NCI-H1436 treated with DMSO at 0.1 percent for 48 hours (cell line): ENCODE measurements at places on chromosomes 13 and 19.

- DNase-seq, result no peak
These were observed 8.4 kb upstream of the FLT1 start for GRCh38 chr13:28503182-28503967.

DNA sequence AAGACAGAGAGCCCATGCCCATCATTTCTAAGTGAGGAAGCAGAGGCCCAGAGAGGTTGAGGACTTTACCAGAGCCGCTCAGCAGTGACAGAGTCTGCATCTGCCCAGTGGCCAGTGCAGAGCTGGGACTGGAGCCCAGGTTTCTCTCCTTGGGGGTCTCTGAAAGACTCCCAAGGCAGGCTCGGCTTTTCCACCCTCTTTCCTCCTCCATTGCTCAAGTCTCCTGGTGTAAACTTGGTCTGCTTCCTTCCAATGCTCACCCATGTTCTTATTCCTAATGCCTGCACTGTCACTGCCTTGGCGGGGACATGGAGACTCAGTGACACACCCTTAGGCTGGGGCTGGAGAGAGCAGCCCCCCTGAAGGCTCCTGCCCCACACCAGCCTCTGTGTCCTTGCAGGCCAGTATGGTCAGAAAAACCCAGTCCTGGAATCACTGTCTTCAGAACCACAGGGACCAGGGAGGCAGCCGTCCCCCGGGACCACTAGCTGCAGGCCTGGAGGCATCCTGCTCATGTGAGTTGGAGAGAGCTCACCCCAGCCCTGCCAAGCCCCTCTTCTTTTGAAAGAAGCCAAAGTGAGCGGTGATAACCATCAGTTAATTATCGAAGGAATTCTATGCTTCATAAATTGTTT lies 211.0 kb upstream of the ZNF536 start:
- DNase-seq, result no peak

GRCh38 chr19:31478241-31478640 lies 129.0 kb upstream of the TSHZ3 start:
- DNase-seq, result no peak

GRCh38 chr19:2362970-2363300 lies 2.9 kb downstream of the TMPRSS9 start:
- DNase-seq, result no peak

GRCh38 chr19:40264314-40265054 lies 20.7 kb downstream of the AKT2 start:
- DNase-seq, result no peak

DNA sequence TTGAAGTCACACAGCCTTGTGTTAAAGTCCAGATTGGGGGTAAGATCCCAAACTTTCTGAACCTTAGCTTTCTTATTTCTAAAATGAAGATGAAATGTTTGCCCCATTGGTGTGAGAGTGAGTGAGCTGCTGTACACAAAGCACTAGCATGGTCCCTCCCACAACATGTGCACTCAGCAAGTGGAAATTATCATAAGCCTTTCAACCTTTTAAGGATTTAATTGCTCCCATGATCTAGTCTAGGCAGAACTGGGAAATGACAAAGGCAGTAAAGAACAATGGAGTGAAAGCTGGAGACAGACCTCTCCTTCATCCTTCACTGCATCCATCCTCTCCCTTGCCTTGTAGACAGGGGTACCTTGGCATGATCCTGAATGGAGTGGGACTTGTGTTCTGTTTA lies 76.0 kb upstream of the GPR12 start:
- DNase-seq, result no peak

- DNase-seq, result no peak
These were observed 6.1 kb downstream of the CRB3 start for GRCh38 chr19:6470173-6470572.

DNA sequence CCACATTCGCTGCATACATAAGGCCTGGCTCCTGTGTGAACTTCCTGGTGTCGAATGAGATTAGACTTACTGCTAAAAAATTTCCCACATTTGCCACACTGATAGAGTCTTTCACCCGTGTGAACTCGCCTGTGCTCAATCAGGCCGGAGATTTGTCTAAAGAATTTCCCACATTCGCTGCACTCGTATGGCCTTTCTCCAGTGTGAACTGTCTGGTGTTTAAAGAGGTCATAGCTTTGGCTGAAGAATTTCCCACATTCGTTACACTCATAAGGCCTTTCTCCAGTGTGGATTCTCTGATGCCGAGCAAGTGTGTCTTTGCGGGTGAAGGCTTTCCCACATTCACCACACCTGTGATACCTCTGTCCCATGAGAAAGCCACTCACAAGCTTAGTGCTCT lies 6.5 kb downstream of the ZNF671 start:
- DNase-seq, result no peak

GRCh38 chr19:2927032-2927430 lies 17.7 kb downstream of the ZNF77 start:
- DNase-seq, result no peak

GRCh38 chr19:53982001-53982451 lies 9.4 kb upstream of the CACNG6 start:
- DNase-seq, result no peak

GRCh38 chr13:98150832-98151479 lies 8.1 kb downstream of the FARP1 start:
- no peak for DNase-seq

- DNase-seq, result no peak
These were observed 481.9 kb downstream of the GPC6 start for GRCh38 chr13:93708308-93709075.

GRCh38 chr13:36188441-36188840 lies 25.9 kb downstream of the SOHLH2 start:
- DNase-seq, result no peak

DNA sequence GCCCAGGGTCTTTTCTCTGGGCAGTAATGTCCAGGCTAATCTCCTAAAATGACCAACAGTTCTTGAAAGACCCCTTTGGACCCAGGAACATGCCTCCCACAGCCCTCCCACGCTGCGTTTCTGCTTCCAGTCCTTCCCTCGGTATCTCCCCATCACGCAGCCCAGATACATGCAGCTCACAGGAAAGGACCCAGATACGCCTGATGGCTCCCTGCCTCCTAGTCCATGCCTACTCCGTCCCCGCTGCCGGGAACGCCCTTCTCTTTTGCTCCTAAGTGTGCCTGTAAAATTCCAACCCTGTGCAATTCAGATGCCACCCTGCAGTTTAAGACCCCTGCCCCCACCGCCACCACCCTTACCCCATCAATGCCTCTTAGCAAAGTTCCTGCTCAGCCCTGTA lies 778 bp downstream of the MUC16 start:
- DNase-seq, result no peak

DNA sequence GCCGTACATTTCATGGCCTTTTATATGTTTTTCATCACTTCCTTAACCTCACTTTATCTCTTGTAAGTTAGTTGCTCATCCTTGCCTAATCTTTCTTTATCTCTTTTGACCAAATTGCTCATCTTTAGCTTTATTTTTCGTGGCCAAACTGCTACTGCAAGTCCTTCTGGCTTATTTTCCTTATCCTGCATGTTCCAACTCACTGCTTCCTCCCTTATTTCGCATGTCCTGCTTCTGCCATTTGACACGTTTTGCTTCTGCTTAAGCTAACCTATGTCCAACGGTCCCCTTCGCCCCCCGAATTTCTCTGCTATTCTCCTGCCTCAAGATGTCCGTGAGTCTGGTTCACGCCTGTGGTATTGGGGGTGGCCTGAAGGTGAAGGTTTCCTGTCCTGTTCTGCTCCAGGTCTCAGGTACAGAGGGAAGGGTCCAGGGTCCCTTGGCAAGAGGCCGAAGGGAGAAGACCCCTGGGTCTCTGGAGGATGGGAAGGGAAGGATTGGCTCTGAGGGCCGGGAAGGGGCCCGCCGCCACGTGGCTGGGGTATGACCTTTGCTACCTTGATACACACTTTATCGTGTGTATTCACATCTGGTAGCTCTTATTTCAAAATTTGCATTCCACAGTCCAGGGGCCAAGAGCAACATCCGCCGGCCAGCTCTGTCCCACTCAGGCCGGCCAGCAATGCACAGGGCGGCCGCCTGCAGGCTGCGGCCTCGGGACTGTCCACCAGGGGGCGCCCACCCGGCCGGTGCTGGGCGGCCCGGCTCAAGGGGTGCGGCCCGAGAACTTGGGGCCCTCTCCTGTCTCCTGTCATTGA lies 2.9 kb upstream of the C19orf85 start:
- DNase-seq, result no peak

GRCh38 chr13:30577401-30577852 lies 40.3 kb upstream of the USPL1 start:
- DNase-seq, result no peak

- DNase-seq, result no peak
These were observed 21.2 kb downstream of the PCID2 start for GRCh38 chr13:113187263-113187669.

GRCh38 chr13:112994084-112994780 lies 25.2 kb downstream of the MCF2L start:
- DNase-seq, result no peak

DNA sequence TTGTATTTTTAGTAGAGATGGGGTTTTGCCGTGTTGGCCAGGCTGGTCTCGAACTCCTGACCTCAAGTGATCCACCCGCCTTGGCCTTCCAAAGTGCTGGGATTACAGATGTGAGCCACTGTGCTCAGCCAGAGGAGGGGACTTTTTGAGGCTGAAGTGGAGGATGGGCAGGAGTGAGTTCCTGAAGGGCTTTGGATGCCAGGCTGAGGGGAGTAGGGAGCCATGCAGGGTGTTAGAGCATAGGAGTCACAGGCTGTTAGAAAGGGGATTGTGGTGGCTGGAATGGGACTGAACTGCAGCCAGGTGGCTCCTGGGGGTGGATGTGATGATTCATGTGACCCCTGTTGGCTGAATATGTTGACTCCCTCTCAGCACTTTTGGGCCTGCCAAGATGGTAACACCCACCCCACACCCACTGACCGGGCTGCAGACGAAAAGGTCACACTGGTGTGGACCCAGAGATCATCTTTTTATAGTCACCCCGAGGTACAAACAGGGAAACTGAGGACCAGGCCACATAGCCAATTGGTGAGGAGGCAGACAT lies 11.2 kb downstream of the CYP4F22 start:
- no peak for DNase-seq

- no peak for DNase-seq
These were observed 27.5 kb upstream of the KATNAL1 start for GRCh38 chr13:30334663-30335386.

- DNase-seq, result no peak
These were observed 116.5 kb downstream of the RBM26 start for GRCh38 chr13:79289571-79289970.

- DNase-seq, result no peak
These were observed 11.6 kb upstream of the PLIN3 start for GRCh38 chr19:4879041-4879440.

- no peak for DNase-seq
These were observed 40.8 kb upstream of the RFXAP start for GRCh38 chr13:36778083-36778671.

- no peak for DNase-seq
These were observed 1.9 kb downstream of the BBC3 start for GRCh38 chr19:47228937-47229675.

- DNase-seq, result no peak
These were observed 29.9 kb downstream of the C13orf46 start for GRCh38 chr13:113943821-113944565.

DNA sequence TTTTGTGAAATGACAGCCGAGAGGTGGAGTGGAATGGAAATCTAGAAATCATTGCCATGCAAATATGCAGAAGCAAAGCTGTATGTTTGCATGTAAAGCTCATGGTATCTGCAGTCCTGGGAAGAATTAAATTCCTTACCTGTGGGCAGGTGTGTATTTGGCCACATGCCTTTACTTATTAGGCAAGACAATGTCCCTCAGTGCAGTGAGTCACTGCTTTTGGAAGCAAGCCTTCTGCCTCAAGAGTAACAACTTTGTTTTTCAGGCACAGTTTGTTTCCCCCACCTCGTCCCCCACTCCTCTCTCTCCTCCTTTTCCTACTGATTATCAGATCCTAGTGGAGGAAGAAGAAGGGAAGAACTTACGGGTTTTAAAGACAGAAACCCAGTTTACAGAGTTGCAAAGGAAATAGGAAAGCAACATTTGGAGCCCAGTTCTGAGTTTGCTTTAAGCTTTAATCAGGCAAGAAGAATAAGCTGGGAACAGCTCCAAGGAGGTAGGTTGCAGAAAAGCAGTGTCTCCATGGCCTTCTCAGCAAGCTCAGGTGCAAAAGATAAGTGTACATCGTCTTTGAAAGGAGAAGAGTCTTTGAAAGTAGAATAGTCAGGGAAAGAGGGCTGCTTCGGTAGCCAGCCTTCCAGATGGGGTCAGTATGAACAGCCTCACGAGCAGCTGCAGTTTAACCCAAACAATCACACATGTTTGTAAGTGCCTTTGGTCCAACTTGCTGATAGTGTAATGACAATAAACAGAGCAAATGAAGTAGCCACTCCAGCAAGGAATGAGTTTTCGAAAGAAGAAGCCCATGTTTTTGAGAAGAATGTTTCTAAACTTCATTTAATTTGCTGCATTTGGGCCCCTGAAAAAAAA lies 190.1 kb downstream of the KLF5 start:
- no peak for DNase-seq

GRCh38 chr19:21638776-21639175 lies 128.6 kb downstream of the ZNF100 start:
- DNase-seq, result no peak

DNA sequence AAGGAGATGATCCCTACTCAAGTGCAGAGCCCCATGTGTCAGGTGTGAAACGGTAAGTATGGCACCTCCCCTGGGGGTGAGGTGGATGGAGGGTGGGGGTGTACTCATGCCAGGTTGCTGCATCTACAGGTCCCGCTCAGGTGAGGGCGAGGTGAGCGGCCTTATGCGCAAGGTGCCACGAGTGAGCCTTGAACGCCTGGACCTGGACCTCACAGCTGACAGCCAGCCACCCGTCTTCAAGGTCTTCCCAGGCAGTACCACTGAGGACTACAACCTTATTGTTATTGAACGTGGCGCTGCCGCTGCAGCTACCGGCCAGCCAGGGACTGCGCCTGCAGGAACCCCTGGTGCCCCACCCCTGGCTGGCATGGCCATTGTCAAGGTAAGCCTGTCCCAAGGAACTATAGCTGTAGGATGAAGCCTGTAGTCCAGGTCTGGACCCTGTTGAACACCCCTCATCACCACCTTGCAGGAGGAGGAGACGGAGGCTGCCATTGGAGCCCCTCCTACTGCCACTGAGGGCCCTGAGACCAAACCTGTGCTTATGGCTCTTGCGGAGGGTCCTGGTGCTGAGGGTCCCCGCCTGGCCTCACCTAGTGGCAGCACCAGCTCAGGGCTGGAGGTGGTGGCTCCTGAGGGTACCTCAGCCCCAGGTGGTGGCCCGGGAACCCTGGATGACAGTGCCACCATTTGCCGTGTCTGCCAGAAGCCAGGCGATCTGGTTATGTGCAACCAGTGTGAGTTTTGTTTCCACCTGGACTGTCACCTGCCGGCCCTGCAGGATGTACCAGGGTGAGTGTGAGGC lies 5.2 kb downstream of the TRIM28 start:
- DNase-seq, result no peak

DNA sequence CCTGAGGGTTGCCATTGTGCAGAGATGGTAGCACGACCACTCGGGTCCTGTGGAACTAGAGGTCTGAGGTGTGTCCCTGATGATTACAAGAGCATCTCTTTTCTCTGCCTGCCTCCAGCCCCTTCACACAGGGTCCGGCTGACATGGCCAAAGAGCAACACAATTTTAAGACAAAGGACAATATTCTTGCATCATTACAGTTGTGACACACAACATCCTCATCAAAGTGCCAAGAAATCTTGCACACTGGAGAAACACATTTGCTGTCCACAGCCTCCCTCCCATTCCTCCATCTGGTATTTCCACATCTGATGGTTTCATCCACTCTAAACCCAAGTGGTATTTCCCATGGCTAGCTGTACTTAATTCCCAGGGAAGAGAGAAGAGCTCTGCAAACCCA lies 12.8 kb downstream of the COL4A1 start:
- no peak for DNase-seq

- no peak for DNase-seq
These were observed 198.8 kb downstream of the NBEA start for GRCh38 chr13:35140831-35141230.

- no peak for DNase-seq
These were observed 188.5 kb downstream of the LACC1 start for GRCh38 chr13:44068169-44068568.
